ENCODE measurements at places on chromosomes 13 and 19. TPM values are rescaled to one million over a fixed set of nuclear protein-coding genes. Genes with fewer than 3 reads are reported as not detected.

The C1QTNF9B gene
- not detected for total RNA-seq

DNA sequence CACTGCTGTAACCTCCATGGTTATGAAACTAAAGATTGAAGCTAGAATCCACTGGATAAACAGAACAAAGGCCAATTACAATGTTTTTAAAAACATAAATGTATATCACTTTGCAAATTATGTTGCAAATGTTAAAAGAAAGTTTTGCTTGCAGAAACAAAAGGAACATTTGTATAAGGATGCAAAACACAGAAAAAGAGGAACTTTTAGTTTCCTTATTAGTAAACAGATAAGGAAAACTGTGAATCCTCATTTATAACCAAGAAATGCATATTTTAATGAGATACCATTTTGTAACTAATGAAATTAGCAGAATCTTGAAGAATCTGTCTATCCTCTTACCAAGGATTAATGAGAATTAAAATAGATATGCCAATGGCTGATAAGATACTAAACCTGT, 32.3 kb downstream of the LPAR6 start:
- peaks cover 42% of the 10 kb centered on the region for H3K36me3 ChIP-seq

The ZNF177 gene
- total RNA-seq: 5.9 TPM

DNA sequence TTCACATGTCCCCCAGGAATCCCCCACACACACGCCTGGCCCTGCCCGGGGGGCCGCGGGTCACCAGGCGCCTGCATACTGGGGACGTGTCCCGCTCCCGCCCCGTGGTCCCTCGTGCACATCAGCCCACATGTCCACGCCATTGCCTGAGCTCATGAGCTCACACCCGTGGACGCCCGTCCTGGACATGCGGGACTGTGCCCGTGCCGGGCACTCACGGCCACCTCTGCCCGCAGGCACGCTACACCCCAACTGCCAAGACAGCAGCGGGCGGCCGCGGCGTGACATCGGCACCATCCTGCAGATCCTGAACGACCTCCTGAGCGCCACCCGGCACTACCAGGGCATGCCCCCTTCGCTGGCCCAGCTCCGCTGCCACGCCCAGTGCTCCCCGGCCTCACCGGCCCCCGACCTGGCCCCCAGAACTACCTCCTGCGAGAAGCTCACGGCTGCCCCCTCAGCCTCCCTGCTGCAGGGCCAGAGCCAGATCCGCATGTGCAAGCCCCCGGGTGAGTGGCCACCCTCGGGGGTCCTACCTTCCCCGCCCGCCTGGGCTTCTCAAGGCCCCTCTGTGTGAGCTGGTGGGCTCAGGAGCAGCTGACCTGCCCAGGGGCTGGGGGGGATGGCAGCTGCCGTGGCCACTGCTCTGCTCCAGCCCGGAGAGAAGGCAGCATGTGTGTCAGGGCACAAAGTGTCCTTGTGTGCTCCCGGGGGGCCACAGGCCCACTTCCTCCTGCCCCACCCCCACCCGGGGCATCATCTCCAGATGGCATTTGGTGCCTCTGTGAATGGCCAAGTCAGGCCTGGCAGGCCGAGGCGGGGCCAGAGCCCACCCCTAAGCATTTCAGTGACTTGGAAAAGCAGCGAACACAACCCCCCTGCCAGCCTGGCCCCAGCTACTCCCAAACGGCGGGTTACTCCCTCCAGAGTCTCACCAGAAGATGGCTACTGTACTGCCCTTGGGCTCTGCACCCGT, 7.1 kb downstream of the MIDN start:
- no peaks in the 10 kb centered on the region for H3K27me3 ChIP-seq
- peaks cover 60% of the 10 kb centered on the region for H3K4me1 ChIP-seq
- peak overlapping the region; percentile 29 for H3K4me3 ChIP-seq
- DNase-seq: no peak

- no peak overlapping the region for H3K4me3 ChIP-seq
- no peaks in the 10 kb centered on the region for H3K27me3 ChIP-seq
- H3K27ac ChIP-seq: no peak overlapping the region
- DNase-seq: no peak
- peaks cover 18% of the 10 kb centered on the region for H3K36me3 ChIP-seq
- peaks cover 10% of the 10 kb centered on the region for H3K4me1 ChIP-seq
Observed at GRCh38 chr19:18538115-18538514, 5.3 kb downstream of the FKBP8 start.

GRCh38 chr13:87120476-87120875, 550.7 kb upstream of the SLITRK5 start:
- DNase-seq: no peak
- no peak overlapping the region for H3K27ac ChIP-seq
- peaks cover 22% of the 10 kb centered on the region for H3K4me1 ChIP-seq
- no peaks in the 10 kb centered on the region for H3K27me3 ChIP-seq

- peaks cover 82% of the 10 kb centered on the region for H3K36me3 ChIP-seq
- H3K4me1 ChIP-seq: no peaks in the 10 kb centered on the region
- H3K4me3 ChIP-seq: no peak overlapping the region
- DNase-seq: peak; percentile 57
- no peaks in the 10 kb centered on the region for H3K27me3 ChIP-seq
Observed at GRCh38 chr19:27738569-27739193, 1474.3 kb downstream of the UQCRFS1 start.

DNA sequence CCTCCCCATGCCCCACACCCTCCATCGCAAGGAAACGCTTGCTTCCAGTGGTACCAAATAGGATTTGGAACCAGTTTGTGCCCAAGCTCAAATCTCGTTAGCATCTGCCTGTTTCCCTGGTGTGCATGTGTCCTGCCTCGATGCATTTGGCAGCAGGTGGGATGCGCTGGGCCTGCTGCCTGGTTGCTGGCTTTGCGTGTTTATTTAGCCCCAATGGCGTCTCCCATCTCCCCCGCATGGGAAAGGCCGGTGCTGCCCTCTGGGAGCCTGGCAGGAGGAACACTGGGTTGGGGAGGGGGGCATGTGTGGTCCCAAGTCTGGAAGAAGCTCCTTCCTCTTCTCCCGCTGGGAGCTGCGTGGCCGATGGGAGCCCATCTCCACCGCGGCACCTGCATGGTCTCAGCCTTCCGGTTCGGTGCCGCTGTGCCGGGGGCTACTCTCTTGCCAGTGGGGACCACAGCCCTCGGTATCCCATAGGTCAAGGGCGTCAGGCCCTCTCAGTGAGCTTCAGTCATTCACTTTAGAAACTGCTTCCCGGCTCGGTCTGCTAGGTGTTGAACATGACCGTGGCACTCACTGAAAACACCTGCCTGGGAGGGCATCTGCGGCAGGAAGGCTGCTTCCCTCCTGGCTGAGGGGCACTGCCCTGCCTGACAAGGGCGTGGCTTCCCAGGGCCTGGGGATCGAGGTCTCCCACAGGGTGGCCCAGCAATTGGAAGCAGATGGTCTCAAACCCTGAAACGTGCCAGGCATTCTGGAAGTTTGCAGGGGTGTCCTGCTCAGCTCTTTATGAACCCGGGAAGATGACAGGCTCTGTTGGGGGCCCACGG, 11.8 kb upstream of the F7 start:
- H3K4me3 ChIP-seq: no peak overlapping the region
- peaks cover 11% of the 10 kb centered on the region for H3K4me1 ChIP-seq
- no peak for DNase-seq
- H3K27ac ChIP-seq: no peak overlapping the region
- H3K36me3 ChIP-seq: no peaks in the 10 kb centered on the region
- peaks cover 5% of the 10 kb centered on the region for H3K27me3 ChIP-seq

The ATXN8OS gene
- not detected for total RNA-seq

DNA sequence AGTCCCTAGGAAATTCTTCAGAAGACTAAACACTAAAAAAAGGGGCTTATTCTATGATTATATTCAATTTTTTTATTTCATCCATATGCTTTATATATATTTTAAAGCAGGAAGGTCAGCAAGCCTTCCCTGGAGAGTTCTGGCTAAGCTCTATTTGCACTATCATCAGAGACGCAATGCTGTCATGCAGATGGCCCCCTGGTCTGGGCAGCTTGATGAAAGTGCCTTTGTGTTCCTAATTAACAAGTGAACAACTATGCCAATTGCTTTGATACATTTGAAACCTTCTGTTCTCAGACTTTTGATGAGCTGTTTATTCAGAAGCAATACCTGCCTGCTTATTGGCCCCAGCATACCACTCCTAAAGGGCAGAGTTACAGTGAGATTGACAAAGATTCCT, 1344.6 kb downstream of the OLFM4 start:
- no peaks in the 10 kb centered on the region for H3K36me3 ChIP-seq
- no peak overlapping the region for H3K27ac ChIP-seq
- no peak for DNase-seq
- no peaks in the 10 kb centered on the region for H3K27me3 ChIP-seq

GRCh38 chr19:4379383-4380253, 20.7 kb downstream of the SH3GL1 start:
- no peak overlapping the region for H3K4me3 ChIP-seq
- DNase-seq: no peak
- peak overlapping the region; percentile 66 for H3K27ac ChIP-seq
- peaks cover 51% of the 10 kb centered on the region for H3K4me1 ChIP-seq
- H3K36me3 ChIP-seq: peaks cover 2% of the 10 kb centered on the region

The ALOX5AP gene
- not detected for total RNA-seq

The LSR gene
- 0.29 TPM for total RNA-seq

DNA sequence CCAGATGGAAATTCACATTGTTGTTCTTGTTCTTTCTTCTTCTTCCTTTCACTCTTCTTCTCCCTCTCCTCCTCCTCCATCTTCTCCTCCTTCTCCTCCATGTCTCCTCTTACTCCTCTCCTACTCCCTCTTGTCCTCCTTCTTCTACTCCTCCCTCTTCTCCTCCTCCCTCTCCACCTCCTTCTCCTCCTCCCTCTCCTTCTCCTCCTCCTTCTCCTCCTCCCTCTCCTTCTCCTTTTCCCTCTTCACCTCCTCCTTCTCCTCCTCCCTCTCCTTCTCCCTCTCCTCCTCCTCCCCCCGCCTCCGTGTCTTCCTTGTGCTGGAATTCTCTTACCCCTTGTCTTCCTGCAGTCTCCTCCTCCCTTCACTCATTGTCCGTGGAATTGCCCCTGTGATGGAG, 18.4 kb downstream of the CABP5 start:
- no peak overlapping the region for H3K4me3 ChIP-seq
- no peaks in the 10 kb centered on the region for H3K4me1 ChIP-seq
- H3K27me3 ChIP-seq: peaks cover 23% of the 10 kb centered on the region
- H3K27ac ChIP-seq: no peak overlapping the region
- DNase-seq: no peak

- no peak within 1 kb of the TSS for H3K4me3 ChIP-seq
- DNase-seq: no peak
- H3K27ac ChIP-seq: no peak within 1 kb of the TSS
Observed at GRCh38 chr13:94479616-94480015, at the start of gene DCT. Gene DCT, minus strand, starts transcription at chr13:94479682. Its CDS starts 427 bp downstream, at chr13:94479255.

The KLF5 gene
- total RNA-seq: 2.1 TPM

The MAG gene
- total RNA-seq: not detected

DNA sequence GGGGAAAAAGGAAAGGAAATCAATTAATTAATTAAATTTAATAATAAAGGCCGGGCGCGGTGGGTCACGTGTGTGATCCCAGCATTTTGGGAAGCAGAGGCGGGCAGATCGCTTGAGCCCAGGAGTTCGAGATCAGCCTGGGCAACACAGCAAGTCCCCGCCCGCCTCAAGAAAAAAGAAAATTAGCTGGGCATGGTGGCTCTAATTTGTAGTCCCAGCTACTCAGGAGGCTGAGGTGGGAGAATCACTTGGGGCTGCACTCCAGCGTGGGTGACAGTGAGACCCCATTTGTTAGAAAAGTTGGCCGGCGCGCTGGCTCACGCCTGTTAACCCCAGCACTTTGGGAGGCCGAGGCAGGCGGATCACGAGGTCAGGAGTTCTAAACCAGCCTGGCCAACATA, 733 bp upstream of the CD320 start:
- H3K4me1 ChIP-seq: peaks cover 31% of the 10 kb centered on the region
- H3K36me3 ChIP-seq: peaks cover 5% of the 10 kb centered on the region
- H3K4me3 ChIP-seq: peak overlapping the region; percentile 78
- no peaks in the 10 kb centered on the region for H3K27me3 ChIP-seq
- peak; percentile 60 for DNase-seq

The RFPL4AL1 gene
- total RNA-seq: not detected

DNA sequence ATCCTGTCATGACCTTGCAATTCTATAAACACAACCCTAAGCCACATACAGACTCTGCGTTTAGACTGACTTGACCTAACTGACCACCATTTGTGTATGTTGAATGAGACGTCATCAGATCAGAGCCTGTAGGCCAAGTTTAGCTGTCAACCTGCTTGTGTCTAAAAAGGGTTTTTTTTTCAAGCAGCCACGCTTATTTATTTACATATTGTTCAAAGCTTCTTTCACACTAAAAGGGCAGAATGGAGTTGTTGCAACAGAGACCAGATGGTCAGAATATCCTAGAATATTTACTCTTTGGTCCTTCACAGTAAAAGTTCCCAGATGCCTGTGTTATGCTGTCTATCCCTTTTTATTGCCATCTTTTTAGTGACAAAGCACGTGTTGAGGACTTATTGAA, 307.7 kb upstream of the SLC10A2 start:
- H3K4me1 ChIP-seq: no peaks in the 10 kb centered on the region
- no peak for DNase-seq
- no peaks in the 10 kb centered on the region for H3K36me3 ChIP-seq
- H3K4me3 ChIP-seq: no peak overlapping the region
- H3K27me3 ChIP-seq: no peaks in the 10 kb centered on the region
- no peak overlapping the region for H3K27ac ChIP-seq

DNA sequence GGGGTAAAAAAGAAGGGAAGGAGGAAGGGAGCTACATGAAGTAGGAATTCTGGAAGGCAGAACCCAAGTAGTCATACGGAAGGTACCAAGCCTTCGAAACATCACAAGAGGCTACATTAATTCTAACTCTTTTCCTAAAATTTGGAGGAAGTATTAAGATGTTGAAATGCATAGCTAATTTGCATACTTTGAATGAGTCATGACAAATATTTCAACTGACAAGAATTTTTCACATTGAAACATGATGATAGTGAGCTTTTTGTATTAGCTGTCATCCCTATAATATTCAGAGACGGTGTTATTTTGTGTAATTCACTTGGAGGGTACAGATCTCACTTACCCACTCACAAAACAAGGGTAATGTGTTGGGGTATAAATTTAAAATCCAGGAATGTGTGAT, 9.1 kb upstream of the ACOD1 start:
- no peak for DNase-seq
- no peaks in the 10 kb centered on the region for H3K36me3 ChIP-seq
- no peak overlapping the region for H3K27ac ChIP-seq
- no peak overlapping the region for H3K4me3 ChIP-seq

DNA sequence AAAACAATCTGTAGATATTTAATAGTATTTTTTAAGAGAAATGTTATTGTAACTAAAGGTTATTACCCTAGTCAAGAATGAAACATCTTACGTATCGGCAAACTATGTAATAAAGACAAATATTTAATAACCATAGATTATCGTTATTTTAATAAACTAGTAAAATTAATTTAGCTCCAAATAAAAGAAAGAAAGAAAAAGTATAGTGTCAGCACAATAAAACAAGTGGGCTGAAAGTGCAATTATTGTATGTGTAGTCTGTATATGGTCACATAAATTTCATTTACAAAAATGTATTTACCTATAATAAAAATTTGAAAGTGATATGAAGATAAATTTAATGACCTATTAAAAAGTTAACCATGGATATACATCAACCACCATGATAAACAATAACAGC, 1258.4 kb upstream of the MIR17HG start:
- no peak overlapping the region for H3K27ac ChIP-seq
- no peaks in the 10 kb centered on the region for H3K36me3 ChIP-seq
- H3K27me3 ChIP-seq: no peaks in the 10 kb centered on the region
- H3K4me1 ChIP-seq: peaks cover 3% of the 10 kb centered on the region
- no peak overlapping the region for H3K4me3 ChIP-seq
- DNase-seq: no peak

The SH3GL1 gene
- 115 TPM for total RNA-seq

The OR10H1 gene
- not detected for total RNA-seq

GRCh38 chr19:32254509-32254890, 90.9 kb upstream of the ZNF507 start:
- H3K4me1 ChIP-seq: no peaks in the 10 kb centered on the region
- no peak for DNase-seq
- no peak overlapping the region for H3K4me3 ChIP-seq
- H3K27me3 ChIP-seq: no peaks in the 10 kb centered on the region
- no peak overlapping the region for H3K27ac ChIP-seq
